ENCODE measurements at places on chromosomes 4 and X.

GRCh38 chrX:39855748-39856129, 242.0 kb downstream of the BCOR start:
- DNase-seq, result no peak

DNA sequence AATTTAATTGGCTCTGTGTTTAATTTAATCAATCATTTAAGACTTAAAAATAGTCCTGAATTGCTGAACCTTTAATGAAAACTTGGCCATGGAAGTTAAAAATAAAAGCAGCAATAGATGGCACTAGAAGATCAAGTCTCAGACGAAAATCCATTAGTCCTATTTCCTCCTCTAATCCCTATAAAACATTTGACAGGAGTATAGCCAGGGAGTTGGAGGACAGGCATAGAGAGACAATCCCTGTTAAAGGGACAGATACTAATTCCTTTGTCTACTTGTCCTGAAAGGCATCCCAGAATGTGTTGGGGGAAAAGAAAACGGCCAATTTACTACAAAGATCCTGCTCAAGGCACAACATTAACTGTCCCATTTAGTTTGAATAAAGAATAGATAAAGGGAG, 276.3 kb upstream of the TACR3 start:
- no peak for DNase-seq

DNA sequence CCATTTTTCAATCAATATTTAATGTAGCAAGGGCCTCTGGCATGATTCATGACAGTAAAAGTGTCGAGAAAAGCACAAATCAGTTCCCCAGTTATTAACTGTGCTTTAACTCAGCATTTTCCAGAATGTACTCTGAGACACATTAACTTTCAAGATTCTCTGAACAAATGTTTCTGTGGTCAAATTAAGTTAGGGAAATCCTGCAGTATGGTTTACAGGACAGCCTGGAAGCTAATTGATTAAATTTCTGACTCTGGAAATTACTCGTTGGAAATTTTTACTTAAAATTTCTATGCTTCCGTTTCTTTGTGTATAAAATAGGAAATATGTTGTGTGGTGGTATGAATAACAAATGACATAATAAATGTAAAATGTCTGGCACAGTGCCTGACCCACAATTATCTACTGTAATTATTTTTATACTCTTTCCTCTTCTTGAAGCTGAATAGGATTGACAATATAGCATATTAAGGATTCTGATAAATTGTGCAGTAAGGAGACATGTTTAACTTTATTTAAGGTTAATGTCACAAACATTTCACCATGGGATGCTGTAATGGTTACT, 33.7 kb downstream of the STK32B start:
- no peak for DNase-seq

- DNase-seq, result no peak
These were observed 43.6 kb downstream of the ZNF827 start for GRCh38 chr4:145895056-145895455.

GRCh38 chrX:110308220-110308619, 9.7 kb downstream of the AMMECR1 start:
- DNase-seq, result no peak

DNA sequence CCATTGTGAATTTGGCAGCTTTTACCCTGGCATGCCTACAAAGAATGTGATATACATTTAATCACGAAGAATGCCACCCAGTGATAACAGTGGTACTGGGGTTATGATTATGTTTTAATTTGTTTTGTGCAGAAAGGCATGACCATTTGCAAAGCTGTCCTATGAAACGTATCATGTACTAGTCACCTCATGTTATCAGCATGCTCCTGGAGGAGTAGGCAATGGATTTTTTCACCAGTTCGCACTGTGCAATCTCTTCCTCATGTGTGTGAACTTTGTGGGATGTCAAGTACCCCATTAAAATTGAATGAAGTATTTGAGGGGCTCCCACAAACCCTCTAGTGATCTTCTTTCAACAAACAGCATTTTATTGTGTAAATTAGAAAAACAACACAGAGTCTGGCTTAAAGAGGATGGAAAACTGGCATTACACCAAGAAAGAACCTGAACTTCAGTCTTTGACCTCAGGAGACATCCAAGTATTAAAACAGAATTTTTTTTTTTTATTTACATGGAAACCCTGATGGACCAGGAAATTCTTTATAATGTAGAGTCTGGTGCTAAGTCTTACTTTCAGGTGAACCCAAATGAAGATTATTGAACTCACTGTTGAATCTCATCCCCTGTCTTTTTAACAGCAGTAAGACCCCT, 200.6 kb upstream of the PGRMC2 start:
- DNase-seq, result no peak

GRCh38 chrX:39137363-39137954, 336.2 kb downstream of the MID1IP1 start:
- no peak for DNase-seq

- DNase-seq, result no peak
These were observed 57.6 kb downstream of the TNIP2 start for GRCh38 chr4:2698504-2698903.

GRCh38 chrX:151987108-151987507, 12.6 kb upstream of the GABRE start:
- no peak for DNase-seq

DNA sequence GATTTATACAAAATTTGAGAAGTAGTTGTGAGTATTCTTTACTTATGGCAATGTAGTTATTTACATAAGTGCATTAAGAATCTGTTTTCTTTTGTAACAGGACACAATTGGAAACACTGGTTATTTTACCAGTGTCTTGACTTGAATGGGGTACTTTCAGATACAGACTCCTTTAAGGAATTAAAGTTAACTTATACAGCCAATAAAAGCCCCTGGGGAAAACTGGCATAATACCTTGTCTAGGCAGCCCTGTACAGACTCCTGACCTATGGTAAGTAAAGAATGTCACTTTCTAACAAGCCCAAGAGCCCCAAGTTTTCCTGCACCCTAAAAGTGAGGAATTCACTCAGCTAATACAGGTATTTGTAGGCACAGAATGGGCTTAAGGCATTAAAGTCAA, 241.8 kb downstream of the CPXCR1 start:
- DNase-seq, result no peak

DNA sequence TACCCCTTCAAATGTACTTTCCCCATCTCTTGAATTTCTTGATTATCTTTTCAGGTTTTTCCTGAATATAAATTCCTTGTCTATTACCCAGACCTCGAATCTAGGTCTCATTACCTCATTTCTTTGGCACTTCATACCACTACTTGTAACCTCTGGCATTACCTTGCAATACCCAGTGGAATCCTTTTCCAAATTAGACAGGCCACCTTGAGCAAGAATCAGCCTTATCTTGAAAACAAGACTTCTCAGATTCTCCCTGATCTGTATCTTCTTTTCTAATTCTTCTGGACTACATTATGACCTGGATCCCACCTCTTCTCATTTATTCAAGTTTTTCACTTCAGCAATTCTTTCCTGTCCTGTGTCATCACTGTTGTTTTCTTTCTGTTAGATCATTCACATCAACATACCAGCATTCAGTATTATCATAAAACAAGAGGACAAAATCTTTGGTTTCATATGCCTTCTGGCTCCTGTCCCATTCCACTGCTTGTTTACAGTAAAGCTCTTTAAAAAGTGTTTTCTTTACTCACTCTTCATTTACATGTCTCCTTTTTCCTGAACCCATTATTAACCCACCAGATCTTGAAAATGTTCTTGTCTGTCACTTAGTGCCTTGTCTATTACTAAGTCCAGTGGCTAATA, 275.6 kb upstream of the HS3ST1 start:
- DNase-seq, result no peak

Data from AG09309 (cell line).